ENCODE measurements at places on chromosomes 5 and 9. TPM values are rescaled to one million over a fixed set of nuclear protein-coding genes. Genes with fewer than 3 reads are reported as not detected.

The SPATA31E1 gene
- not detected for total RNA-seq

The PCDHB6 gene
- total RNA-seq: 1.5 TPM

The FAM151B gene
- 3.9 TPM for total RNA-seq

DNA sequence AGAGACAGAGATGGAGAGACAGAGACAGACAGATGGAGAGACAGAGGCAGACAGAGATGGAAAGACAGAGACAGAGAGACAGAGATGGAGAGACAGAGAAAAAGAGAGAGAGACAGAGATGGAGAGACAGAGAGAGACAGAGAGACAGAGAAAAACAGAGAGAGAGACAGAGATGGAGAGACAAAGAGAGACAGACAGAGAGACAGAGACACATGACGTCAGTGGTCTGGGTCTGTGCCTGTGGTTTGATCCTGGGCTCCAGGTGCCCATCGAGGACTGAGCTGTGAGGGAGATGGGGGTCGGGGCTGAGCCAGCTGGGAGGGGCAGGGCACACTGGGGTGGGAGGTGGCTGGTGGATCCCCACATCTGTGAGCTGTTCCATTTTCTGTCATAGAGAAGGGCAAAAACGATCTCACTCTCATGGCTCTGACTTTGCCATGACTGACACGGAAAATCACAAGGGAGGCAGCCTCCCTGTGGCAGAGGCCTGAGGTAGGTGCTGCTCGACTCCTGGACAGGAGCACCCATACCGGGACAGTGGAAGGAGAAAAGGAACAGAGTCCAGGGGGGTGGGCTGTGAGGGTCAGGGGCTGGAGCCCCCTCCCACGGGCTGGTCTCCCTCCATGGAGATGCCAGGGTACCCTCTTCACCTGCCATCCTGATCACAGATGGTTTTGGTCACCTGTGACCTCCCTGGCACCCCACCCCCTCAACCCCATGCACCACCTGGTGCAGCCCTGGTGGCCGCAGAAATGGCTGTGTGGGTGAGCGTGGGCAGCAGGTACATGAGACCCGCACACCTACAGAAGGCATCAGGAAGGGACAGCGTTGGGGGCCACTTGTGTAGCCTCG, 28.8 kb downstream of the GLT6D1 start:
- DNase-seq: no peak

The IL13 gene
- total RNA-seq: not detected

- DNase-seq: no peak
These were observed 20.7 kb downstream of the CWC27 start for GRCh38 chr5:64789457-64789856.

The F2RL2 gene
- total RNA-seq: 3.6 TPM

The ZNF366 gene
- not detected for total RNA-seq

The SWI5 gene
- total RNA-seq: 21.5 TPM

DNA sequence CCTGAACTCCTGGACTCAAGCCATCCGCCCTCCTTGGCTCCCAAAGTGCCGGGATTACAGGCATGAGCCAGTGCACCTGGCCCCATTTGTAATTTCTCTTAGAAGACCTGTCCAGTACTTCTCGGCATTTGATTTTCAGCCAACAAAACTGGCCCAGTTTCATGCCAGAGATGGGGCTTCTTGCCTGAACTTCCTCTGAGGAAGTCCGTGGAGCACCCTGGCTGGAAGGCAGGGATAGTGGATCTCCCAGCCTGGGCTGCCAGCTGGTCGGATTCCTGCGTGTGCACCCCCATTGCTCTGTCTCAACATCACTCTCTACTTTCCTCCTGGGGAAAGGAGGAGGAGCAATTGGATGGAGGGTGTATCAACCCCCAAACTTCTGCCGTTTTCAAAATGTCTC, 39.0 kb downstream of the FAM78A start:
- no peak for DNase-seq

The GNA14 gene
- not detected for total RNA-seq

The FGD3 gene
- 0.68 TPM for total RNA-seq

- DNase-seq: no peak
These were observed 1689.2 kb upstream of the WWC1 start for GRCh38 chr5:166602271-166602670.

The NKD2 gene
- total RNA-seq: 3.2 TPM

GRCh38 chr5:175457466-175457865, 13.5 kb upstream of the DRD1 start:
- no peak for DNase-seq

The FAXDC2 gene
- 7.3 TPM for total RNA-seq

DNA sequence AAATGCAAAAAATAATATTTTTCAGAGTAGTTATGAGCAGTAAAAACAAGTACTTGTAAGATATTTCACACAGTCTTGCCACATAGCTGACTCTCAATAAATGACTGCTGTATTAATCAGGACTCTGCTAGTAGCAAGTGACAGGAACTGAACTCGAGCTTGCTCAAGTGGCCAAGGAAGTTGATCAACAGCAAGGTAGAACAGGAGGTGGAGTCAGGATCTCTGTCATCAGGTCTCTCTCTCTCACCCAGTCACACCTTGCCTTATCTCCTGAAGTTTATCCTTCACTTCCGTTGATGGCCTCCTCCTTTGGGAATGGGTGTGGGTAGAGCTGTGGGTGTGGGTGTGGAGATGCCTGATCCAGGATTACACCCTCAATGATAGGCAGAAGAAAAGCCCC, 107.0 kb downstream of the GPBP1 start:
- no peak for DNase-seq

DNA sequence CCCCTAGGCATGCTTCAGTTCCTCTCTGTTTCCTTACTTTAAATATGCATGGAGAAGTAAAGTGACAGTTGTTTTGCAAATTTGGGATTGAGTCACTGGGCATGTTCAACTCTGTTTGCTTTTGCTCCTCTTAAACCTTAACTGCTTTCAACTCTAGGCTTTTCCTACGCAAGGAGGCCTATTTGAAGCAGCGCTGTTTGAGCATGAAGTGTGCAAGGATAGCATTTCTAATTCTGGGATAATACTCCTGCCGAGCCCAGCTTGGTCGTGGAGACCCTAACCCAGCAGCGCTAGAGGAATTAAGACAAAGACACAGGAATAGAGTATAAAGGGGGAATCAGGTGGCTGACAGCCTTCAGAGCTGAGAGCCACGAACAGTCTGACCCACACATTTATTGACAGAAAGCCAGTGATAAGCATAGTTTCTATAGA, 803.4 kb upstream of the CDH10 start:
- DNase-seq: peak; percentile 30

DNA sequence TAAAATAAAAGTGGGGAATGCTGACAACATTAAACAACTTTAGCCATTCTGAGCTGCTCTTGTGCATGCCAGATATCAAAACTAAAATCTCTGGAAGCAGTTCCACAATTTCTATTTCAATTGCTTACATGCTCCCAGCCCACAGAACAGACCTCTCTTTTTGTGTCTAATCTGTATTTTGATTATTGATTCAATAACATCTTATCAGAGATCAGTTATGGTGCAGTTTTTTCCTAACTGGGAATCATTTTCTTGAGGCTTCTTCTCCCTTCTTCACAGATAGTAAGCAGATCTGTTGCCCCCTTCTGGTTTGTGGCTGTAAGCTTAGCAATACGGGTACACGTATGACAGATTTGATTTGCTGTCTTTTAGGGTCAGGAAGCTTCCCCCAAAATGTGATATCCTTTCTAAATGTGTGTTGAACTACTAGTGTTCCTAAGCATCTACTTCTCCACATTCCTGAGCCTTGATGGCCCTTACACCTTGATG, 39.4 kb downstream of the MRPS27 start:
- DNase-seq: peak; percentile 61

The TRIP13 gene
- 32.6 TPM for total RNA-seq

DNA sequence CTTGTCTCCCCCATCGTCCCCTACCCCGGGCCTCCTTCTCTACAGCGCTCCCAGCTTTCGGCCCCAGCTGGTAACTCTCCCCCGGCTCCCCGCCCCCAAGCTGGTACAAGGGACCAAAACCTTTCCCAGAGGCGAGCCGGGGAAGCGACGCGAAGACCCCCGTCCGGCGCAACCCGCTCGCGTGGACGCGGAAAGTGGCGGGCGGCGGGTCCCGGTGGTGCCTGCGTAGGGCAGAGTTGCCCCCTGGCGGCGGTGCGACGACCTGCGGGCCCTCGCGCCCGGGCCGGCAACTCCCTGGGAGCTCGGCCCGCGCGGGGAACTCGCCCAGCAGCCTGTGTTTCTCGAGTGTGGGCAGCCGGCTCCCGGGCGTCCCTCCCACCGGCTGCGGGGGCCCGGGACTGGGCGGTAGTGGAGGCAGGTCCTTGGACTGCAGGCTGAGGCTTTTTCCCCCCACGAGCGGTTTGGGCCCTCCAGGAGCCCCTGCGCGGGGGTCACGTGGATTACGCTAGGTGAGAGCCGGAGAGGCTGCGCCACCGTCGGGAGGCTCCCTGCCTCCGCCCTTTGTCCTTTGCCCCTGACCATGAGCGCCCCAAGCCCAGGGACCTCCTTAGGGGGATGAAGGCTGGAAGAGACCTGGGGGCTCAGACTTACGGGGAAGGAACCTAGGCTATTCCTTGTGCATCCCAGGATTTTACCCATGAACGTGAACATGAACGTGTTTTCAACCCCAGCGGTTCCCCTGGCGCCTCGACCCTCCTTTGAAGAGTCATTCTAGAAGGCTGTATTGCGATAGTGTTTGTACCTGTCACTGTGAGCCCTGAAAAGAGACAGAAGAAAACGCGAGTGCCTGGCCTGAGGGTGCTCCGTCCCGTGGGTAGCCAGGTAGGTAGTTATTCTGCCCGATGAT, 2.9 kb upstream of the FOXD1 start:
- DNase-seq: peak; percentile 82

The MYMK gene
- total RNA-seq: not detected

DNA sequence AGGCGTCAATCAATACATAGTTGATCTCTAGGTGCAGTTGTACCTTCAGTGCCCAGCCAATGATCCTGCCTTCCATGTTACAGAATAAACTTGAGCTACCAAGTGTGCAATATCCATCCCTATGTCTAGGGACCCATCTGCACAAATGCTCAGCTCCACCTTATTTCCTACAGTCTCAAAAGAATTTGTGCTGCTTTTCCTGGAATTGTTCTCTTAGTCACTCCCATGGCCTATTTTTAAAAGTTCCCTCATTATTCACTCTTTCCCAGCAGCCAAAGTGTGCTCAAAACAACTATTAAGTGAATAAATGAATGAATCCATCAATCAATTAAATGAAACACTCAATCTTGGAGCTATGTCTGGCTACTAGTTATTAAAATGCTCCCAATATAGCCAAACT, 14.7 kb downstream of the LIX1 start:
- no peak for DNase-seq

The SPATA31C1 gene
- not detected for total RNA-seq

GRCh38 chr9:12784461-12785259, 9.8 kb downstream of the LURAP1L start:
- no peak for DNase-seq

- peak; percentile 76 for DNase-seq
These were observed at the start of gene PCDHGB1 for GRCh38 chr5:141349917-141350619. TSS of gene PCDHGB1 (plus strand) at chr5:141350099. CDS start at chr5:141350261, 162 bp downstream.

- DNase-seq: no peak
These were observed 98.7 kb upstream of the SLC28A3 start for GRCh38 chr9:84439250-84439649.

The ADAMTSL2 gene
- total RNA-seq: 0.30 TPM

- DNase-seq: no peak
These were observed 70.0 kb downstream of the NXNL2 start for GRCh38 chr9:88604836-88605511.

- no peak for DNase-seq
These were observed 94.9 kb downstream of the CACNA1B start for GRCh38 chr9:137972355-137972987.

DNA sequence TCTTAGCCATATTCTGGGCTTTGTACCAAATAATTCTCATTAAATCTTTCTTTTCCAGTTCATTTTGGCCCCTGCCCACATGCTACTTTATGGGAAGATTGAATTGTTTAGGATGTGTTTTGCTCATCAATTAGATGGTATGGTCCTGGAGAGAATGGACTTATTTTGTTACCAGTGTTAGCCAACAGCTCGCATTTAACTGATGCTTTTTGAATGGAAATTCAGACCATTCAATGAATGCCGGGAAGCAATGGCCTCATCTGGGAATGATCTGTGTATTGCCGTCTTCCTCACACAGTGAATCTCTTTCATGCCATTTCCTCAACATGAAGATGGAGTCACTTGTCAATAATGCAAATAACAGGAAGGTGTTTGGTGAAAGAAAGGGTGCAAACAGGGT, 370.6 kb upstream of the PIK3R1 start:
- DNase-seq: no peak

The PCDHA2 gene
- 3.7 TPM for total RNA-seq

The GPR151 gene
- total RNA-seq: not detected

- no peak for DNase-seq
These were observed 32.4 kb downstream of the CTNNAL1 start for GRCh38 chr9:108980893-108981292.

- no peak for DNase-seq
These were observed 49.9 kb downstream of the PDE4D start for GRCh38 chr5:59843511-59844213.

DNA sequence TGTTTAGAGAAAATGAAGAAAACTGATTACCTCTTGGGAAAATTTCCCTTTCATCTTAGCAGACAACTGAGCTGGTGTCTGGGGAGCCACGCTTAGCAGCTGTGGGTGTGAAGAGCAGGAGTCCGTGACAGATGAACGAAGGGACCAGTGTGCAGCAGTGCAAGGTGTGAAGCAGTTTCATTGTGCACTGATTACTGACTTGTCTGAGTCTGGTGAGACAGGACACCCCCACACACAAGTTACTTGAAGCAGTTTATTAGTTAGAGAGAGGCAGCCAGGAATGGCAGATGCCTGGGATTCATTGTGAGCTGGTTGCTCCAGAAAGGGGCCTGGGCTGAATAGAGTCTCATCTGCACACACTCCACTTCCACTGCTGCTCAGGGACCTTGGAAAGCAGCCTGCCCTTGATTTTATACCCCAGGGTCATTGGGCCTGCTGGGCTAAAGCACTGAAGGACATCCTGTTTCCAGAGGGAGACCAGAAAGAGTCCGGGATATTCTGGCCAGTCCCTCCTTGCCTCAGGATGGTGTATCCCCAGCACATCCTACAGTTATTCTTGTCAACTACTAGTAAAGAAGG, 47.4 kb downstream of the FBXL7 start:
- no peak for DNase-seq

The PDCD1LG2 gene
- not detected for total RNA-seq

The NSG2 gene
- total RNA-seq: 0.22 TPM
